ENCODE measurements at places on chromosomes 16 and 17. TPM values are rescaled to one million over a fixed set of nuclear protein-coding genes. Genes with fewer than 3 reads are reported as not detected.
A peak's percentile ranks its signal among the peaks of the same experiment; 100 is the strongest.

Gene DNAAF8
- 0.49 TPM for total RNA-seq

Gene TRIM37
- total RNA-seq: 24.4 TPM

Gene MAP2K3
- 26.0 TPM for total RNA-seq

Gene EIF3CL
- 91.5 TPM for total RNA-seq

Gene RSL1D1
- 177 TPM for total RNA-seq

Gene PYY
- total RNA-seq: not detected

Gene C17orf50
- not detected for total RNA-seq

Gene SULT1A2
- total RNA-seq: 0.90 TPM

Gene FBXO39
- not detected for total RNA-seq

Gene BIRC5
- total RNA-seq: 22.8 TPM

Gene CLUH
- total RNA-seq: 46.6 TPM

GRCh38 chr17:3594051-3594800, 15.0 kb downstream of the TRPV1 start:
- peak overlapping the region; percentile 82 for H3K27ac ChIP-seq
- peaks cover 4% of the 10 kb centered on the region for H3K4me1 ChIP-seq
- H3K36me3 ChIP-seq: peaks cover 10% of the 10 kb centered on the region

DNA sequence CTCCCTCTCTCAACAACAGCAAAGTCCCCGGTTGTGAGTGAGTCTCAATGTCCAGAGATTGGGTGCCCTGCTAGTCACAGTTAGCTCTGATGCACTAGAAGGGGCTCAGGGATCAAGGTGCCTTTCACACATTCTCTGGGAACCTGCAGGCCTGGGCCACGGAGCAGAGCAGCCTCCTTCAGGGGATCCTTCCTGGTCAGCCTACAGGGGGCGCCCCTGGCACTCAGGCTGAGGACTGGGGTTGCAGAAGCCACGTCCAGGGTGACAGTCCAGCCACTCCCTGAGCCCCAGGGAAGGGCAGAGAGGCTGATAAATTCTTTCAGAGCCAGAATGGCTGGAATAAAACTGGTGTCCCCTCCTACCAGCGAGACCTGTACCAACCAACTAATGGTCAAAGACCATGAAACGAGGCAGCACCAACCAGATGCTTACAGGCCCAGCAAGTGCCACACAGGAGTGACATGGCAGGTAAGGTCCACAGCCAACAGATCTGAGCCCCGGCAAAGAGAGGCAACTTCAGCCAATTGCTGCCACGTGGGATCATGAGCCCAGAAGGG, 43.5 kb downstream of the ST3GAL2 start:
- DNase-seq: peak; percentile 57
- H3K36me3 ChIP-seq: peaks cover 4% of the 10 kb centered on the region
- no peaks in the 10 kb centered on the region for H3K27me3 ChIP-seq
- H3K4me1 ChIP-seq: no peaks in the 10 kb centered on the region
- no peak overlapping the region for H3K27ac ChIP-seq
- H3K4me3 ChIP-seq: no peak overlapping the region

DNA sequence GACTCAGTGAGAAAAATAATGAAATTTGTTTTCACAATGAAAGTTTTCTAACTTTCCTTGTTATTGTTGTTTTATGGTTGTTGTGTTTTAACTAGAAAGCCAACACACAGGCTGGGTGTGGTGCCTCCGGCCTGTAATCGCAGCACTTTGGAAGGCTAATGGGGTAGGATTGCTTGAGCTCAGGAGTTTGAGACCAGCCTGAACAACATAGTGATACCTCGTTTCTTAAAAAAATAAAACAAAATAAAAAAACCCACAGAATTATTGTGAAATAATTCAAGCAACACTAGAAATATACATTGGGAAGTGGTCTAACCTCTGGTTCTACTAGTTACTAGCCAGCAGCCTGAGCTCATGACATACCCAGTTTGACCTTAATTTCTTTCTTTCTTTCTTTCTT, 630 bp downstream of the MILR1 start:
- no peaks in the 10 kb centered on the region for H3K4me1 ChIP-seq
- no peaks in the 10 kb centered on the region for H3K36me3 ChIP-seq
- no peaks in the 10 kb centered on the region for H3K27me3 ChIP-seq
- no peak overlapping the region for H3K4me3 ChIP-seq
- no peak overlapping the region for H3K27ac ChIP-seq
- DNase-seq: no peak

DNA sequence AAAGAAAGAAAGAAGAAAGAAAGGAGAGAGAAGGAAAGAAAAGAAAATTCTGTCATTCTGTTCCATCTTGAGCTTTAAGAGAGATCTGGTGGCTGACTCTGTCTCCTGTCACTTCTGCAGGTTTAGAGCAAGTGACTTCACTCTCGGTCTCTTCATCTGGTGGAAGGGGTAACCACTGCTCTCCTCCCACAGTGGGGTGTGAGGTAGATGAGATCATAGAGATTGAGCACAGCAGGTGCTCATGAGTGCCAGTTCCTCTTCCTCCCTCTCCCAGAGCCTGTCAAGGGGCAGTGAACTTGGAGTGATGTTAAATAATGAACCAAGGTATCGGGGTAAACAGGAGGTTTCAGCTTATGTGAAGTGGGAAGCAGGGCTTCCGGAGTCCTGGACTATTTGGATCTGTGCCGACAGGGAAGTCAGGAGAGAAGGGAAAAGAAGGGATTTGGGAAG, 47.7 kb downstream of the BEAN1 start:
- H3K4me3 ChIP-seq: no peak overlapping the region
- H3K4me1 ChIP-seq: peaks cover 5% of the 10 kb centered on the region

- DNase-seq: no peak
- peaks cover 3% of the 10 kb centered on the region for H3K36me3 ChIP-seq
- H3K4me1 ChIP-seq: peaks cover 25% of the 10 kb centered on the region
- H3K27ac ChIP-seq: no peak overlapping the region
Observed at GRCh38 chr16:66713076-66713475, 16.5 kb upstream of the CMTM4 start.

GRCh38 chr17:55492781-55493341, 18.4 kb downstream of the SMIM36 start:
- no peak for DNase-seq
- H3K36me3 ChIP-seq: no peaks in the 10 kb centered on the region
- no peak overlapping the region for H3K27ac ChIP-seq

GRCh38 chr17:32281011-32281451, 15.4 kb downstream of the RHBDL3 start:
- DNase-seq: no peak
- no peaks in the 10 kb centered on the region for H3K36me3 ChIP-seq
- no peak overlapping the region for H3K4me3 ChIP-seq
- H3K27me3 ChIP-seq: peaks cover 56% of the 10 kb centered on the region
- H3K27ac ChIP-seq: no peak overlapping the region

GRCh38 chr17:19360772-19361171, 1.8 kb downstream of the B9D1 start:
- no peak overlapping the region for H3K27ac ChIP-seq
- H3K4me3 ChIP-seq: no peak overlapping the region
- DNase-seq: no peak
- peaks cover 4% of the 10 kb centered on the region for H3K36me3 ChIP-seq

- DNase-seq: no peak
- H3K27ac ChIP-seq: no peak overlapping the region
- H3K27me3 ChIP-seq: no peaks in the 10 kb centered on the region
- H3K36me3 ChIP-seq: no peaks in the 10 kb centered on the region
Observed at GRCh38 chr16:56961386-56961785, 364 bp upstream of the CETP start.

GRCh38 chr17:70787721-70788300, 618.5 kb downstream of the KCNJ2 start:
- no peaks in the 10 kb centered on the region for H3K36me3 ChIP-seq
- H3K4me1 ChIP-seq: no peaks in the 10 kb centered on the region
- no peaks in the 10 kb centered on the region for H3K27me3 ChIP-seq
- DNase-seq: no peak
- no peak overlapping the region for H3K4me3 ChIP-seq
- no peak overlapping the region for H3K27ac ChIP-seq

- peaks cover 17% of the 10 kb centered on the region for H3K36me3 ChIP-seq
- H3K27ac ChIP-seq: no peak overlapping the region
- peaks cover 2% of the 10 kb centered on the region for H3K27me3 ChIP-seq
- no peak for DNase-seq
- H3K4me1 ChIP-seq: peaks cover 6% of the 10 kb centered on the region
- H3K4me3 ChIP-seq: no peak overlapping the region
Observed at GRCh38 chr17:9671559-9671958, 26.2 kb downstream of the USP43 start.

DNA sequence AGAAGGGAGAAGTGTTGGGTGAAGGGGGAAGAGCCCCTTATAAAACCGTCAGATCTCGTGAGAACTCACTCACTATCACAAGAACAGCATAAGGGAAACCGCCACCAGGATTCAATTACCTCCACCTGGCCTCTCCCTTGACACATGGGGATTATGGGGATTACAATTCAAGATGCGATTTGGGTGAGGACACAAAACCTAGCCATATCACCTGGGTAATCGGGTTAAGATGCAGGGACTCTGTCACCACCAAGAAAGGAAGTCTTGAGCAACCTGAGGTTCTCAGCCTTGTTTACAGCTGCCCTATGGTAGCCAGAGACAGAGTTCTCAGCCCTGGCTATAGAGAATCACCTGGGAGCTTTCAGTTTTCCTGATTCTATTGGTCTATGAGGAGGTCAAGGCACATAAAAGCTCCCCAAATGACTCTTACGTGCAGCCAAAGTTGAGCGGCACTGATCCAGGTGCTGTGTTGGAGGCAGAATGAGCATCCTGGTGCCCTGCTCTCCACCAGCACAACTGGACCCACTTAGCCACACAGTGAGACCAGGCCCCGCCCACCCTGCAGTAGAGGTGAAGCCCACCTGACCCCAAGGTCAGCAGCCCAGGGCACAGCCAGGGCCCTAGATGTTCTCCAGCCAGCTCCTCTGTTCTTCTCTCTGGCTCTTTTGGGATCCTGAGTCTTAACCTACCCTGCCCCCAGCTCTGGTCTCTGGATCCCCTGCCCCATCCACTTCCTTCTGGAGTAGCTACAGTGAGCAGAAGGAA, 138.5 kb upstream of the CDH5 start:
- H3K4me3 ChIP-seq: no peak overlapping the region
- peaks cover 29% of the 10 kb centered on the region for H3K4me1 ChIP-seq
- H3K36me3 ChIP-seq: no peaks in the 10 kb centered on the region

Measured in mesothelial cell of epicardium (in vitro differentiated cells).